ENCODE measurements at places on chromosomes 1 and 21.

GRCh38 chr1:19809044-19809750 is 5.9 kb downstream of the RNF186 start:
- DNase-seq, result no peak

DNA sequence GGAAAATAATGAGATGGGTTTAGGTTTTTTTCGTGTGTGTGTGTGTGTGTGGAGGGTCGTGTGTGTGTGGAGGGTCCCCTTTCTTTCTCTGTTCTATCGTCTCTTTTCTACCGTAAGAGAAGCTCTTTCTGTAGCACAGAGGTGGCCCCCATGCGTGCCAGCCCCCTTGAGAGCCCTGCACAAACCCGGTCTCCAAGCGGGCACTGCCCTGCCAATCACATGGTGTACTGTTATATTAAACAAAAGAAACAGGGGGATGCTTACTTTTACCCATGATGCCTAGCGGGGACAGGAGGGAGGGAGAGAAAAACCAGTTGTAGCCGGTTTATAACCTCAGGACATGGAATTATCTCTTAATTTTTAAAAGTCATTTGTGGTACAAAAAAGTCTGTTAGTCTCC is 41.0 kb downstream of the GATAD2B start:
- no peak for DNase-seq

GRCh38 chr1:246573491-246573890 is 7.2 kb downstream of the CNST start:
- DNase-seq, result no peak

DNA sequence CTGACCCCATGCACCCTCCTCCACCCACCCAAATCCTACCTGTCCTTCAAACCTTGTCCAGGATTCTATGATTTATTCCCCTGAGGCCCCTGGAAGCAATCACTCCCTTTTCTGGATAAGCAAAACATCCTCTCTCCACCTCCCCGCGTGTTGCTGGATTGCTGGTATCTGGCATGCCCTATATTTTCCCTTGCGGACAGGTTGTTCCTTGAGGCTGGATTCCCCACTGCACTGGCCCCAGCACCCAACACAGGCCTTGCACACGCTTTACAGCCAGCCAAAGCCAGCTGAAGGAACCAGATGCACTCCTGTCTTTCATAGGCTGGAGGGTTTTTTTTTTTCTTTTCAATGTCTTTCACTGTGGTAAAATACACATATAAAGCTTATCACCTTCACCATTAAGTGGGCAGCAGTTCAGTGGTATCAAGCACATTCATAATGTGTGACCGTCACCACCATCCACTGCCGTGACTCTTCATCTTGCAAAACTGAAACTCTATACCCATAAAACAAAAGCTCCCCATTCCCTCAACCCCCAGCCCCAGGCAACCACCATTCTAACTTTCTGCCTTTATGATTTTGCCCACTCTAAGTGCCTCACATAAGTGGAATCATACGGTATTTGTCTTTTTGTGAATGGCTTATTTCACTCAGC is 50.9 kb downstream of the TOR1AIP2 start:
- DNase-seq, result no peak

GRCh38 chr1:36285443-36286101 is 20.6 kb upstream of the SH3D21 start:
- peak; percentile 31 for DNase-seq

DNA sequence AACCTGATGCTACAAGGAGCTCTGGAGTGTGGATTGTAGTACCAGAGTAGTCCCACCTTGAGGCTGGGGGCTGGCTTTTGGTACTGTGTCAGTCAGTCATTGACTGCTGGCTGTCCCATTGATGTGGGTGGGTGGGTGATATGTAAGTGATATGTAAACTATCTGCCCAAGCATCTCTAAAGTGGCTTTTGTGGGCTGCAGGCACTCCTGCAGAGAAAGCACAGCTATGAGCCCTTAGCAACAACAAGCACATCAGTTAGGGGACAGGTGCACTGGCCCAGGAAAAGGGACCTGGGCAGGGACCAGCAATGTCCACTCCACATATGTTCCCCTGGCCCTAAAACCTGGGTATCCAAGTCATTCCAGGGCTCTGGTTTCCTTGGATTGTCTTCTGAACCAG is 109.9 kb downstream of the TAS1R2 start:
- no peak for DNase-seq

- DNase-seq, result no peak
These were observed 19.4 kb downstream of the NADK start for GRCh38 chr1:1758692-1759455.

DNA sequence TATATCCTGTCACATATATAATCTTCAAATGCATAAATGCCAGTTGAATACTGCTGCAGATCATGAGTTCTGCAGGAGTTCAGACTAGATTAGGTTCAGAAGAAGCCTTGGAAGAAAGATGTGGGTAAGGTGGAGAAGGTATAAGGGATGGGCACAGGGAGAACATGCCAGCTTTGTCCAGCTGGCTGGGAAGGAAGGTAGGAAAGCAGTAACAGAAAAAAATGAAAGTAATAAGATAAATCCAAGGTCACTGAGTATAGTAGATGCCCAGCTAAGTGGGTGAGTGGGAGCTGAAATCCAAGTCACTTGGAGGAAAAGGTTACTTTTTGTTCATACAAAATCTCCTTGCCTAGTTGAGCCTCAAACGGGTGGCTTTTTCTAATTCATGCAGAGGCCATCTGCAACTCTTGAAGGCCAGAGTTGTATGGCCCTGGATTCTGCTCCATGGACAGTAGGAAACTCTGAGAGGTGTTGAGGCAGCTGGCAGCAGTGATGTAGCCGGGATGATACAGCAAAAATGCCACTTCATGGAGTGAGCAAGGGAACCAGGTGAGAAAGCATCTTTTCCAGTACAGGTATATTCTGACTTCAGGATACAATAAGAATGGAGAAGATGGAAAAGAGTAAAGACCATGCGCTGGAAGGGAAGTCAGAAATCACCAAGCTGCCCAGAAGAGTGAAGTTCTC is 3.4 kb downstream of the RCSD1 start:
- DNase-seq, result no peak

- DNase-seq, result no peak
These were observed 76.0 kb upstream of the EDN2 start for GRCh38 chr1:41560496-41560895.

DNA sequence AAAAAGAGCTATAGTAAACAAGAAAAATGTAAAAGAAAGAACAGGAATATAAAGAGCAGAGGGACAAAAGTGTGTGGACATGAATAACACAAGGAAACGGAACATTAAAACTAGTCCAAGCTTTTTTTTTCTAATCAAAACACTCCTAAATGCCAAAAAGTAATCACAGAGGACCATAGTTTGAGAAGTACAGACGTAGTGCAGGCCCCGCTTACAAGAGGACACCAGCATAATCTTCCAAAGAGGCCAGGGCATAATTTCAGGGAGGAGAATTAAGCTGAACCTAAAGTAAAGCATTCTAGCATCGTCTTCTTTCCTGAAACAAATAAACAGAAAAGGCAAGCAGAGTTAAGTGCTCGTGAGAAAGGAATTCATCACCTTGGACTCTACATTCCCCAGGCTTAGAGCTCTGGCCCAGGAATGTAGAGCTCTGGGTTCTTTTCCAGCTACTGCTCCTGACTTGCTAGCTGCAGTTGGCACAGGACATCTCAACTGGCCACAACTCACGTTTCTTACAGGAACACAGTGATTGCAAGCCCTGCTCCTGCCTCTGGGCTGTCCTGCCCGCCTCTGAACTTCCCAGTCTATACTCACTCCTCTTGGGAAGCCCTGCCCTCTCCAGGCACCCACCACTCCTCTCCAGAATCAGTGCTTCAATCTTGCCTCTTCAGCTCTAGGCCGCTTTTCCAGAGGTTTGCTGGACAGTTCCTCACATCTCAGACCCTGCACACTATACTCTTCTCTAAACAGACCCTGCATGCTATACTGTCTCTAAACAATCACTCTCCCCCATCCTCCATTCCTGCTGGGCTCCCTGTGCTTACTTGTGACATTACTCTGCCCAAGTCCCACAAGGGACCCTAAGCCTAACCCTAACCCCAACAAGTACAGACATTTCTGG is 9.8 kb downstream of the RGS8 start:
- no peak for DNase-seq

- DNase-seq, result no peak
These were observed 15.6 kb downstream of the FCGR2B start for GRCh38 chr1:161678500-161678899.

GRCh38 chr1:54398963-54399528 is 7.1 kb downstream of the SSBP3 start:
- DNase-seq, result no peak

GRCh38 chr1:243513726-243514491 is 258.1 kb downstream of the SDCCAG8 start:
- DNase-seq, result no peak

GRCh38 chr1:43521078-43521477 is 9.6 kb upstream of the PTPRF start:
- no peak for DNase-seq

DNA sequence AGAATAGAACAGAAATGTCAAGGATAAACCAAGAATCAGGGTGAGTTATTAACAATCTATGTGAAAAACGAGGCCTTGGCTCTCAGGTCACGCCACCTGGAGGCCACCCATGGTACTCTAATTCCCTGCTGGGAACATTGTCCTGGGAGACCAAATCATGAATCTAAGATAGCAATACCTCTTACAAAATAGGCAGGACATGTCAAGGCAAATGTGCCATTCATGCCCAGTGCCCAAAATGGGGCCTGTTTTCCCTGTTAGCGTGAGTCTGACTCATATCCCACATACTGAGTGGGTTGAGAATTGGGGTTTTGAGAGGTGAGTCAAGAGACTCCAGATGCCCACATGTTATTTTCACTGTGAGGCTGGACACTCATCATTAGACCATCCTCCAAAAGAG is 380.8 kb downstream of the HHIPL2 start:
- DNase-seq, result no peak

DNA sequence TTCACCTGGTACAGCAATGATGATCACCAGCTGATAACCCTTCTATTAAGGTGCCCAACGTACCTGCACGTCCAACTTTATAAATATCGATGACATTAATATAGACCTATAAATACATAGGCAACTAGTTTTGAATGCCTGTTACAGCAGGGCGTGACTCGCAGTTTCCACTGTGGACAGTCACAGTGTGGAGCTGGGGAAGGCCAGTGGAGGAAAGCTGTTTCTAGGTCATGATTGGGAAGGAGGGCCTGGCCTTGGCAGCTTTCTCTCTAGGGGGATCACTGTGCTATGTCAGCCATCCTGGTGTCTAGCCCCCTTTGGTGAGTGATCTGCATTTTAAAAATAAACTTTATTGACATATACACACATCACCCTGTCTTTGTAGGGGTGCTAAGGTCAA is 4.4 kb upstream of the PRDM15 start:
- no peak for DNase-seq

Data from stimulated activated effector memory CD8-positive, alpha-beta T cell treated with anti-CD3 and anti-CD28 coated beads, Interleukin-12 subunit alpha, Interleukin-12 subunit beta, amount 100 ng/mL, for 72 hours (primary cell).